ENCODE measurements at places on chromosomes 11 and 22. TPM values are rescaled to one million over a fixed set of nuclear protein-coding genes. Genes with fewer than 3 reads are reported as not detected.

- DNase-seq, result no peak
Observed at GRCh38 chr11:119795231-119795630, 66.2 kb upstream of the NECTIN1 start.

DNA sequence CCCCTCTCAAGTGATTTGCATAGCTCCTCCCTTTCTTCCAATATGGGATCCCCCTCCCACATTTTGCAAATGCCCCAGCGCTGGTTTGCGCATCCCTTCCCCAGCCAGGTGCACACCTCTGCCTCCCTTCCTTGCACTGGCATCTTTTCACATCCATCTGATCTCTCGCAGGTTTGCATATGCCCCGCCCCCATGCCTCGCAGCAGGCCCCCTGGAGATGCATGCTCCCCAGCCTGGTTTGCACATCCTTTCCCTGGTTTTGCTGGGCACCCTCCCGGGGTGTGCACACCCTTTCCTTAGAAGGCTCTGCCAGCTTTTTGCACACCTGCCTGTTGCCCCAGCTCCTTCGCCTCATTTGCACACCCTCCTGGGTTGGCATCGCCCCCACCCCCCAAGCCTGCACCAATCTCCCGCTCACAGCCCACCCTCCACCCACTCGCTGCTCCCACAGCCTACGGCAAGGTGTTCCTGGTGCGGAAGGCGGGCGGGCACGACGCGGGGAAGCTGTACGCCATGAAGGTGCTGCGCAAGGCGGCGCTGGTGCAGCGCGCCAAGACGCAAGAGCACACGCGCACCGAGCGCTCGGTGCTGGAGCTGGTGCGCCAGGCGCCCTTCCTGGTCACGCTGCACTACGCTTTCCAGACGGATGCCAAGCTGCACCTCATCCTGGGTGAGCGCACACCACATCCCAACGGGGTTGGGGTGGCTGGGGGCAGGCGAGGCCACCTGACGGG, 917 bp downstream of the RPS6KA4 start:
- no peak for DNase-seq

DNA sequence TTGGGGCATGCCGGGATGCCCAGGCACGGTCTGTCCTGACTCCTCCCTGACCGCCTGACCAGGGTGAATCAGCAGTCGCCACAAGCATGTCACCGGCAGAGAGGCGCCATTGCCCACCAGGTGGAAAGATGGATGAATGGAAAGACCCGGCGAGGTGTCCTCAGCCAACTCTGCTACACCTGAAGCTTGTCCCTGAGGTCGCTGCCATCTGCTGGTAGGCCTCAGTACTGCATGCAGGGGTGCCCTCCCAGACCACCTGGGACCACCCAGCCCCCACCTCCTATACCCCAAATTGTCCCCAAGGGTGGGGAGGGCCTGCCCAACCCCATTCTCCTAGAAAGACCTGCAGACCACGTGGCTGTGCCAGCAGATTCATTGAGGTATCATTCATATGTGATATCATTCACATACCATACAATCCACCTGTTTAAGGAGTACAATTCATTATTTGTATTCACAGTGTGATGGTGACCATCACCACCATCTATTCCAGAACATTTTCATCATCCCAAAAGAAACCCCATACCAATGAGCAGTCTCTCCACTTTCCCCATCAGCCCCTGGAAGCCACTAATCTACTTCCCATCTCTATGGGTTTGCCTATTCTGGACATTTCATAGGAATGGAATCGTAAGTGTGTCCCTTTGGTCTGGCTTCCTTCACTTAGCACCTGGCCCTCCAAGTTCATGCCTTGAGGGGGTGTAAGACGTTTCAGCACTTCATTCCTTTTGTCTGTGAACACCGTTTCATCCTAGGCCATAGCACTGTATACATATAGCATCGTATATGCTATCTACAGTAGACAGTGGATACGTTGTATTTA, 17.5 kb downstream of the FGF3 start:
- no peak for DNase-seq

DNA sequence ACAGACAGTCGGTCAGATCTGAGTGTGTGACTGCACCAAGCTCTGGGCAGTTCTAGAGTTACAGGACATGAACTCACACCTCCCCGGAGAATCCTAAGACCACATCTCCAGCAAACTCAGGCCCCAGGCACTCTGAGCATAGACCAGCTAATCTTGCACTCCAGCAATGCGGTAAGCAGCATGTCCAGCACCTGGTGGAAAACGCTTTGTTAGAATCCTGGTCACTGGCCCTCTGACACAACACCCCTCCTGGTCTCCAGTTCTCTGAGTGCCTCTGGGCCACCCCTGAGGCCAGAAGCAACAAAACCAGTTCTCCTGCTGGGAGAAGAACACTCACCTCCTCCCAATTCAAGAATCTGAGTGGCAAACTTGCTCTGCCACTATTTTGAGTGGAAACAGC, 82.7 kb upstream of the TMEM45B start:
- no peak for DNase-seq

- DNase-seq, result no peak
Observed at GRCh38 chr11:57432714-57433163, 5.8 kb upstream of the SLC43A3 start.

GRCh38 chr11:355581-356458, 13.5 kb upstream of the B4GALNT4 start:
- peak; percentile 49 for DNase-seq

IPO7 gene
- 57.5 TPM for total RNA-seq

EMID1 gene
- 0.22 TPM for total RNA-seq
